ENCODE measurements at places on chromosomes 1 and 21.

- DNase-seq, result peak; percentile 23
Measured at GRCh38 chr1:147919896-147920295, 8.3 kb upstream of the GPR89B start.

GRCh38 chr1:220563564-220563963, 35.6 kb downstream of the MARK1 start:
- no peak for DNase-seq

DNA sequence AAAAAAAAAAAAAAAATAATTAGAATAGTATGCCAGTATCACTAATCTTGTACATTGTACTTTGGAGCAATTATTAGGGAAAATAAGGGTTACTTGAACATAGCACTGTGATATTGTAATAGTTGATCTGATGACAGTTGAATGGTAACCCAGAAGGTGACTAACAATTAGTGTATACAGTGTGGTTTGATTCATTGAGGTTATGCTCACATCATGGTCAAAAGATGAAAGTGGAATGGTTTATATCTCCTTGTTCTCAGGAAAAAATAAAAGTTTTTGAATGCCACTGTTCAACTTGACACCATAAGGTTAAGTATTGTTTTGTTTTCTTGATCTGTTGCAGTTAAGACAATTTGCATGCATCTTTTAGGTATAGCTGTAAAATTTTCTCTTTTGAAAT, 87.0 kb downstream of the GPR52 start:
- peak; percentile 55 for DNase-seq

DNA sequence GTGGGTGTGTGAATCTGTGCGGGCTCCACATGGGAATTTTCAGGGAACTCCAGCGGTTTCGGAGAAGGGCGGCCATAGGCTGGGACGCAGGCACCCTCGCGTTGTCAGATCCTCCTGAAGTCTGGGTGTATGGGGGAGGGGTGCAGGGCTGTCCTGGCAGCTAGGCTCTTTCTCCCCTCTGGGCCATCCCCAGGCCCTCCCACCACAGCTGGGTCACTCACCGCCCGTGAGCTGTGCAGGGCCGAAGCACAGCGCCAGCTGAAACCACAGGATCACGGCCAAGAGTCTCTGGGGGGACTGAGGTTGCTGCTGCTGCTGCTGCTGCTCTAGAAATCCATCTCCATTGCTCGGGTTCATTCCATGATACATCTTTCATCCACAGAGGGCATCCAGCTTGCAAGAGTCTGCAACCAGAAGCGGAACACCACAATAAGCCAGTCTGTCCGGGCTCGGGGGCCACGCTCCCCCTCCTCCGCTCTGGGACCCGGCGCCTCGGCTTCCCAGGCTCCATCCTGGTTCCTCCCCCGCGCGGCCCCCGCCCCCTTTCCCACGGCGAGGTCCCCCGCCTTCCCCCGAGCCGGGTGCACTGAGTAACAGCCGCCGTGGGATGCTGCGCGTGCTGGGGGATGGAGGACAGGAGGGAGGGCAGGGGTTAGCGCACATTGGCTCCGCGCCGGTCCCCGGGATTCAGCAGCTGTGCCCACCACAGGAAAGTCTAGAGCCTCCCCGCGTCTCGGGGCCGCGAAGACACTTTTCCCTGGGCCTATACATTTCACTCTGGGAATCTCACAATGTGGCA, 720 bp downstream of the SUSD4 start:
- DNase-seq, result no peak

DNA sequence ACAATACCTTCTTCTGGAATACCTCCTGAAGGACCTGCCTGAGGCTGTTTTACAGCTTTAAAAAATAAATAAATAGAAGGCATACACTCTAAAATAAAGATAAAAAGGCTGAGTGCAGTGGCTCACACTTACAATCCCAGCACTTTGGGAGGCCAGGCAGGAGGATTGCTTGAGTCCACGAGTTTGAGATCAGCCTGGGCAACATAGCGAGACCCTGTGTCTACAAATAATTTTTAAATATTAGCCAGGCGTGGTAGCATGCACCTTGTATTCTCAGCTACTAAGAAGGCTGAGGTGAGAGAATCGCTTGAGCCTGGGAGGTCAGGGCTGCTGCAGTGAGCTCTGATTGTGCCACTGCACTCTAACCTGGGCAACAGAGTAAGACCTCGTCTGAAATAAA, 75.0 kb downstream of the OSBPL9 start:
- DNase-seq, result no peak

- no peak for DNase-seq
Measured at GRCh38 chr1:27543284-27543683, 53.3 kb upstream of the WASF2 start.

GRCh38 chr1:159843459-159843858, 16.8 kb downstream of the SLAMF8 start:
- DNase-seq, result peak; percentile 51

DNA sequence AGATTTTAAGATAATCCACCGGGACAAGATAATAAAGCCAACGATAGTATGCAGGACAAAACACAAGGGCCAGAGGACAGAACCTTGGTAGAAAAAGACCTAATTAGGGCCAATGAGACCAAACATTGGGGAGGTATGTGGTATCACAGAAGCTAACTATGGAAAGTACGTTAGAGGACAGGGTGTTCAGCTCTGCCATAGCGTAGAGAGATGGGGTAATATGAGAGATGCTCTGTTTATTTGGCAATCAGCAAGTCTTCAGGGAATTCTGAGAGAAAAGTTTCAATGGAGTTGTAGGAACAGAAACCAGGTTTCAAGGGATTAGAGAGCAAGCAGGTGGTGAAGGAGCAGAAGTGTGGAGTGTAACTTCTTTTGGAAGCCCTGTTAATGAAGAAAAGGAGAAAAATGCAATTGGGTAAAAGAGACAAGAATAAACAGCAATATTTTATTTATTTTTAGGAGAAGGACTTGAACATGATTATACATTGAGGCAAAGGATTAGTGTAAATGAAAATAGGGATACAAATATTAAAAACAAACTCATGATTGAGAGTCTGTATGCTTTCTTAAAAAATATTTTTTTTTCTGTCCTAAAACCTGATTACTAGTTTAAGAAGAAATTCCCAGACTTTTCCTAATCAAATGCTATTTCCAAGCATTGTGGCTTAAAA, 24.0 kb downstream of the EEIG2 start:
- no peak for DNase-seq

DNA sequence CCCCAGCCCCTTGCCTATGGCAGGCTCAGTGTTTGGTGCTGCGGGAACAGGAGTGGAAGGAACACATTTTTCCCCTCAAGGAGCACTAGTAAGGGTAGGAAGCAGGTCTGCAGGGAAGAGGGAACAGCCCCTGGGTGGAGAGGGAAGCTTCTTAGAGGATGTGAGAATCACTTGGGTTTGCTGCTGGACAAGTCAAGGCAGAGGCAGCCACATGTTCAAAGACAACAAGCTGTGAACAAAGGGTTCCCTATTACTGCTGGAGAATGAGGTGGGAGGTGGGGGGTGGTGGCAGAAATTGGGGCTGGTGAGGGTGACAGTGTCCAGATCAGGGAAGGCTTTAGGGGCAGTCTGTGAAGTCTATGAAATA, 24.8 kb upstream of the CITED4 start:
- DNase-seq, result peak; percentile 72

Measured in epithelial cell of esophagus (primary cell).